ENCODE measurements at places on chromosomes 5 and 9.

GRCh38 chr5:177264178-177264577 is 39.3 kb downstream of the RAB24 start:
- DNase-seq: no peak

GRCh38 chr9:86073839-86074238 is 25.5 kb downstream of the GOLM1 start:
- no peak for DNase-seq

DNA sequence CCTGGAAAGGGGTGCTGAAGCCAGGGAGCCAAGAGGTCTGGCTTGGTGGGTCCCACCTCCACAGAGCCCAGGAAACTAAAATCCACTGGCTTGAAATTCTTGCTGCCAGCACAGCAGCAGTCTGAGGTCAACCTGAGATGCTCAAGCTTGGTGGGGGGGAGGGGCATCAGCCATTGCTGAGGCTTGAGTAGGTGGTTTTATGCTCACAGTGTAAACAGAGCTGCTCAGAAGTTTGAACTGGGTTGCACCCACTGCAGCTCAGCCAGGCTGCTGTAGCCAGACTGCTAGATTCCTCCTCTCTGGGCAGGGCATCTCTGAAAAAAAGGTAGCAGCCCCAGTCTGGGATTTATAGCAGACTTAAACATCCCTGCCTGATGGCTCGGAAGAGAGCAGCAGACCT is 55.5 kb upstream of the FBXL17 start:
- no peak for DNase-seq

- DNase-seq: no peak
Observed at GRCh38 chr5:103375350-103375749, 116.8 kb downstream of the MACIR start.

DNA sequence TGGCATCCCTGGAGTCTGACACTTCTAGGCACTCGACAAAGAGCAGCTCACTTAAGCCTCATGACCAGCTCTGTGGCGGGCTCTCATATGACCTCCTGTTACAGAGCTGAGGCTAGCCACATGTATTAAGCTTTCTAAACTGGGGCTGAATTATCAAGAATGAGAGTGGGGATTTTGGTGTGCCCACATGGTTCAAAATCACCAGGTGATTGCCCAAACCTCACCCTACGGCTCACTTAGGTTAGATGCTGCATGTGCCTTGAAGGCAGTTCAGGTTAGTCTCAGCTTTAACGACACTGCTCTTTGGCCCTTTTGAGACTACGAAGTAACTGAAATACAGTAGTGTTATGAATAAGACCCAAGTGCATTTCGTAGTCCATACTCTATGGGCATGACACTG is 39.4 kb upstream of the SMIM32 start:
- no peak for DNase-seq

DNA sequence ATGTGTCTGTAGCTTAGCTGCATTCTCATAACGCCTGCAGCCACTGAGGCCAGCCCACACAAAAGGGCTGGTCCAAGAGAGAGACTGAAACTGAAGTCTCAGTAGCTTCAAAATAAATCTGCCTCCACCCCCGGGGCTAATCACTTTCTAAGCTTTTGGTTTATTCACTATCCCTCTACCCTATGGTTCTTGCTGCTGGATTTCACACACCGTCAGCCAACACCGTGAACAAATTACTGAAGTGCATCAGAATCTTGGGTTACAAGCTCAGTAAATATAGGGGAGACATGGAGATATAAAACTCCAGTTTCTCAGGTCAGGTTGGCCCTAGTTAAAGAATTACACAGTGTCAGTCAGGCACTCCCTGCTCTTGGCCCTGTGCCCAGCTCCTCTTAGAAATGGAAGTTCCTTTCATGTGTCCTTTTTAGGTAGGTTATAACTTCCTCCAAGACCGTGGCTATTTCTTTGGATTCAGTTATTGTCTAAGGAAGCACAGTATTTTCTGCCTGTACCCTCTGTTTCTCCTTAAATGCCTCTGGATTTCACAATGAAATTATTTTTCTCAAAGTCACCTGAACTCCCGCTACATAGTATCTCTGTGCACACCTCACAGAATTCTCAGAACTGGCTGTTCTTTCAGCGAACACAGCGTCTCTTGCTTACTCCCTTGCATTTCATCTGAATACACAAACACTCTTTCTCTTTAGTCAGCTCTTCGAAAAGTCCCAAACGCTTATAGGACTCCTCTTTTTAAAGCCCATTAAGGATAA is 112.5 kb downstream of the FAM174A start:
- peak; percentile 6 for DNase-seq

GRCh38 chr5:141632650-141633049 is 4.0 kb downstream of the HDAC3 start:
- no peak for DNase-seq

- DNase-seq: no peak
Observed at GRCh38 chr5:135398160-135398854, 724 bp downstream of the MACROH2A1 start.

- DNase-seq: no peak
Observed at GRCh38 chr5:144076521-144077083, 93.9 kb downstream of the YIPF5 start.

DNA sequence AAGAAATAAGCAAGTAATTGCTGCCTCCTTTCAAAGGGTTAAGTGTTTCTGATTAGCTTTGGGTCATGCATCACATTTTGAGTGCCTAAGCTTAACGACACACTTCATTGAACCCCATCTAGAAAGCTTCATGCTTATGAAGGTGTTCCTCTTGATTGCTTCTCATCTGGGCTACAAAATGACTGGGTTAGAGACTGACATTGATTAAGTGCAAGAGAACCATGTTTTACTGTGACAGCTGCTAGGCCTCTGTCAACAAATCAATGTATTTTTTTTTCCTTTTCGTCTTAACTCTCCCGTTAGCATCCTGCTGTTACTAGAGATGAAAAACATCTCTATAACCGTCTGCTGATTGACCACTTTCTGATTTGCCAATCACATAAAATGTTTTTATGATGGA is 725.0 kb downstream of the TLE1 start:
- DNase-seq: peak; percentile 88

- DNase-seq: no peak
Observed at GRCh38 chr5:96384353-96384752, 48.7 kb downstream of the PCSK1 start.

DNA sequence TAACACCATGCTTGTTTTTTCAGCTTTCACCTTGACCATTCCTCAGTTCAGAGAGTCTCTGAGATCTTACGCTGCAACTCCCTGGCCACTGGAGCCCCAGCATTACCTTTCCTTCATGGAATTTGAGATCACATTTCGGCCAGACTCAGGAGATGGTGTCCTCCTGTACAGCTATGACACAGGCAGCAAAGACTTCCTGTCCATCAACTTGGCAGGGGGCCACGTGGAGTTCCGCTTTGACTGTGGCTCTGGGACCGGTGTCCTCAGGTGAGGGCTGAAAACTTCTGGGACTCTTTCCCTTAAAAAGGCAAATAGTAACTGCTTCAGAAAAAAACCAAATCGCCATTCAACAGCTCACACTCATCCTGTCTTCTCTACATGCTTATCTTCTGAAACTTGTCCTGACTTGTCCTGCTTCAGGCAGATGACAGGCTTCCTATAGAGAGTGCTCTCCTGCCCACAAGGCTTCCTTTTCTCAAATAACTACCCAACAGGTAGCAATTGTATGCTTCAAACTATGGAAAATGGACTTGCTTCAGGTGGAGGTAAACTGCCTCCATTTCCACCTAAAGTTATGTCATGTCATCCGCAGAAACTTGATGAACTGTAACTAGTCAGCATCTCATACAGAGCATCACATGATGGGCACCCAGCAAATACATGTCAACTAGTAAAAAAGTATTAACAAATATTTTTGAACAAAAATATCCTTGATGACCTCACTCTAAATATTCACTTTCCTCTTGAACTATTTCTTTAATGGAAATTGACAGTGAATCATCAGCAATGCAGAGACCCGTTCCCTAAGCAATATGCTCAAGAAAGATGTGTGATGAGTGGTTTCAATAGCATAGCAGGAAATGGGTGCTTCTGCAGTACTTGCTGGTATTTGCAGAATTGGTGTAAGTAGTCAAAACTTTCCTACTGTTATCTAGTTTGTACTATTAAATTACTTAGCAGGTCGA is 129.2 kb downstream of the LIFR start:
- no peak for DNase-seq

DNA sequence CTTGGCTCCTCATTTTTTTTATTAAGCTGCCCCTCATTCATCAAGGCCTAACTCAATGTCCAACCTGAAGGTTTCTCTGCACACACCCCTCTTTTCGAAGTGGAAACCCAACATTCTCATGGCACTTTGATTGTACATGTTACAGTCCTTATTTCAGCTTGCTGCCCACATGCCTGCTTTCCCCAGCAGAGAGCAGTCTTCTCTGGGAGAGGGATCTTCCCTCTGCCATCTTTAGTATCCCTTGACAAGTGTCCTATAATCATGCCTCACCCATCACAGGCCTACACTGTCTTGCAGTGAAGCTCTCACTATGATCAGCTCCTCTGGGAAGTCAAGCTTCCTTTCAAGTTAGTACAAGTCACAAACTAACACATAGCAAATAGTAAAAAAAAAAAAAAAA is 175.1 kb downstream of the ACER2 start:
- DNase-seq: no peak

- DNase-seq: no peak
Observed at GRCh38 chr9:85332487-85332886, 409.3 kb downstream of the AGTPBP1 start.

DNA sequence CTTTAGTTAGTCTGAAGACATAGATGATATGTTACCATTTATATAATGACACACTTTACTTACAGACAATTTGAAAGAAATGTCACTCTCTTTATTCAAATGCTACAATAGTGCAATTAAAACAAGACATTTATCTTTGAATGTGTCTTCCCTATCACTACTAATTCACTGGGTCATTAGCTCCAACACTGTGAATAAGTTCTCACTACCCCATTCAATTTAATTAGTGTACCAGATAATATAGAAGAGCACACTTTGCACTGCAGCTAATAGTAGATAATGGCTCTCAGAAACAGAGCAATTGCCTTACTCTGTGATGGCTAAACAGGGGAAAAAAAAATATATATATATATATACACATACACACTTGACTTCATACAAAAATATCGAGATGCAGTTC is 497.0 kb downstream of the DTWD2 start:
- no peak for DNase-seq

GRCh38 chr9:15149450-15149849 is 157.6 kb downstream of the TTC39B start:
- no peak for DNase-seq

GRCh38 chr9:19130436-19130835 is 3.1 kb upstream of the PLIN2 start:
- DNase-seq: no peak

DNA sequence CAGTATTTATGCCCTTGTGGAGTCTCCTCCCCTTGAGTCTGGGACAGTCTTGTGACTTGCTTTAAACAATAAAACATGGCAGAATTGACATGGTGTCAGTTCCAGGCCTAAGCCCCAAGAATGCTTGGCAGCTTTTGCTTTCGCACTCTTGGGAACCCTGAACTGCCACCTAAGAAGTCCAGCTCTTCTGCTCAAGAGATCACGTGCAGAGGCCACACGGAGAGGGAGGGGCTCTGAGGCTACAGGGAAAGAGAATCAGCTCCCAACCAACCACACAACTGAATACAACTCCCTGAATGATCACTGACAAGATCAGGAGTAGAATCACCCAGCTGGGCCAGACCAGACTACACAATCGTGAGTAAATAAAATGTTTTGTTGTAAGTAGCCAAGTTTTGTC is 97.6 kb downstream of the MED27 start:
- no peak for DNase-seq

DNA sequence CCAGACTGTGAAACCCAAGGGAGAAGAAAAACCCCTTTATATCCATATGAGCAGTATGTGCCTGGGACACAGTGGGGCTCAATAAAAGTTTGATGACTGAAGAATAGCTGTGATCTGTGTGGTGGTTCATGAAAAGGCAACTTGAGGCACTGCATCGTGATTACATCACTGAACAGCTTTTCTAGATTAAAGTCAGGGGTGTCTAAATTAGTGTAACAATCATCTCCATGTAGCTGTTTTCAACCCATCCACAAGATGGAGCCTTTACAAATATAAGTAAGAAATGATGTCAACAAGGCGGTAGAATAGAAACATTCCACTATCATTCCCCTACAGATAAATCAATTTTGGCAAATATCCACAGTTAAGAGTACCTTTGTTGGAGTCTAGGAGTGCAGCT is 55.5 kb downstream of the PRRC1 start:
- DNase-seq: no peak

DNA sequence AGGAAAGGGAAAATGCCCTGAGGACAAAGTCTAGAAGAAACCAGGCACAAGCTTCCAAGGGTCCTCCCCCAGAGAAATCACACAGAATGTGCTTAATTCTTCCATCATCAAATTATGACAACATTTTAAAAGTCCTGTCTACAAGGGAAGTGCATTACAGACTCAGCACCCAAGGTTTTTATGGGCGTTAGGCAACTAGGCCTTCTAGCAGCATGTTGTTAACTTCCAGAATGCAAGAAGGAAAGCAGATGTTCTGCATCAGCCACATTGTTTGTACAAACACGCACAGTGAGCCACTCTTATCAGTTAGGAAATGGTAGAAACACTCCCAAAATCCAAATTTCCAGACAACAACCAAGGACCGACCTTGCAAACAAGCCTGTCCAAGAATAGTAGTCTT is 26.5 kb downstream of the SMC5 start:
- no peak for DNase-seq

- no peak for DNase-seq
Observed at GRCh38 chr9:99592834-99593574, 228.7 kb upstream of the NR4A3 start.

DNA sequence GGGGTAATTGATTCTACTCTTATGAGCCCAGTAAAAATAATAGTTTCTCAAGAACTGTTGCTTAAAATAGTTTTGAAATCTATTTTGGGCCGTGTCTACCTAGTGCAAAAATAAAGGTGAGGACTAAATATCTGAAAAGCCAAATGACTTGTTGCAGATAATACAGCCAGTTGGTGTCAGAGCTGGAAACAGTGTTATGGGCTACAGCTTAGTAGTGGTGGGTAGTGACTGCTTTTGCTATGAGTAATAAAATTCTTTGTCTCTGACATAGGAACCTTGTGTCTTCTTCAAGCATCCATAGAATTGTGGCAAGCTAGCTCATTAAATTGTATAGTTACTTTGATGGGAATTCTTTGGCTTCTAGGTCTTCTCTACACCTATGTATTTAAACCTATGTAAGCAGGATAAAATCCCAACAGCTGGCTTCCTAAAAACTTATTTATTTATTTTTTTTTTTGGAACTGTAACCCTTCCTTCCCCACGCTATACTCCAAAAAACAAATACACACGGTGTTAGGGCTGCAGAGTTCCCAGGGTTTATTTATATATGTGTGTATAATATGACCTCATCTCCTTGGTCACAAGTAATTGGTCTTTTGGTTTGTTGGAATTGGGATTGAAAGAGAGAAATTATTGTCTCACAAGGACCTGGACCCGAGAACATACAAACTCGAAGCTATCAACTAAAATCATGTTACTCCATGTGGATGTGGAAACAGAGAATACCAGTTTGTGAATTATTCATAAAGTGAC is 138.0 kb downstream of the NUDT12 start:
- DNase-seq: no peak

- no peak for DNase-seq
Observed at GRCh38 chr9:34627716-34628655, 880 bp downstream of the ARID3C start.
